Vagina (tissue), 2 donors: ENCODE measurements at places on chromosomes 2 and 18. TPM values are rescaled to one million over a fixed set of nuclear protein-coding genes. Genes with fewer than 3 reads are reported as not detected.

- no peak for DNase-seq
Measured at GRCh38 chr2:200466425-200467418, 43.1 kb downstream of the KCTD18 start.

GRCh38 chr2:127661072-127661649, 14.2 kb downstream of the LIMS2 start:
- no peak for DNase-seq

Gene CCDC121
- 2.5 TPM for total RNA-seq

DNA sequence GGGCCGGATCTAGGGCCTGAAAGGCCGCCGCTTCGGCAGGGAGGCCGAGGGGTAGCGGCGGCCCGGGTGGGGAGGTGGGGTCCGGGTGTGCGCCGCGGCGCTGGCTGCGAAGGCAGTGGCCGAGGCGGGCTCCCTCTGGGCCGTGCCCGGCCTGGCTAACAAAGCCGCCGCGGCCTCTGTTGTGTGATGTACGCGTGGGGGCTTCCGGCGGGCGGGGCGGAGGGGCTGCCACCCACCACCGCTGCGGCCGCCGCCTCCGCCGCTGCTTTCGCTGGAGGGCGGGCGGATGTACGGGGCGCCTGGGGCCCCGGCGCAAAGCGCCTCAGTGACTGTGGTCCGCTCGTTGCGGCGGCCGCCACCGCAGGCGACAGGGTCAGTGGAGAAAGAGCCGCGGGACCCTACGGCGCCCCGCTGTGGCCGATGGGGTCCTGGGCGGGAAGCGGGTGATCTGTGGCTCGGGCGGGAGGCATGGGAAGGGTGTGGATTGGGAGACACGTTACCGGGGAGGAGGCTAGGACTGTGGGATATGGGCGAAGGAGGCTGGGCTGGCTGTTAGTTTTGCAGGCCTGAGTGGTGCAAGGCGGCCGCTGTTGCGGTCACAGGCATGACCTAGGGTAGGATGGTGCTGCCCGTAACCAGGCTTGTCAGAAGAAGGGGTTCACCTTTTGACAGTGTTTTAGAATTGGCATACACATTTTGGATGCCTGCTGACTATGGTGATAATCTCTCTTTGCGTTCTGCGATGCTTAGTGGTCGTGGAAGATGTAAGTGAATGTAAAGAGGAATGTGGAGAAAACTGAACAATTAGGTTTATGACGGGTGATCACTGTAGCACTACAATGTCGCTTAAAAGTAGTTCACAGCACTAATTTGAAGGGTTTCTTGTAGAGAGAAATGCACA, 662 bp downstream of the BZW1 start:
- no peak for DNase-seq

GRCh38 chr2:62343206-62343605, 147.3 kb downstream of the B3GNT2 start:
- DNase-seq: no peak

Gene NEU4
- not detected for total RNA-seq

GRCh38 chr2:217489145-217489960, 513.4 kb downstream of the TNS1 start:
- no peak for DNase-seq
